Stimulated activated CD4-positive, alpha-beta T cell treated with anti-CD3 and anti-CD28 coated beads, Interleukin-4, amount 100 ng/mL, for 4 hours (primary cell): ENCODE measurements at places on chromosomes 1 and 21.
A peak's percentile ranks its signal among the peaks of the same experiment; 100 is the strongest.

DNA sequence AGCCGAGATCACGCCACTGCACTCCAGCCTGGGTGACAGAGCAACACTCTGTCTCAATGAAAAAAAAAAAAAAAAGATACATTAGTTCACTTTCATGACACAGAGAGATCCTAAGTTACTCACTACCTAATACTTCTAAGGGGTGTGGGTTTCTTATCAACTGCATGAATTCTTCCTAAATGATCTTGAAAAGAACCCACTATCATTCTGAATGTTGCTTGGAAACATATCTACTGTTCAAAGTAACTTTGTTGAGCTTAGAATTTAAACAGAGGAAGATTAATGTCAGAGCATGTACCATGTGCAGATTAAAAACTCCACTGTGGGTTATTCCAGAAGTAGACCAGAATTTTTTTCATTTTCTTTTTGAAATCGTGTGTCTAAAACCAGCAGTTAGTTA, 241.5 kb downstream of the LTN1 start:
- DNase-seq = no peak

GRCh38 chr1:18211764-18212163, 104.2 kb downstream of the IGSF21 start:
- no peak for DNase-seq

- DNase-seq = no peak
Measured at GRCh38 chr1:204174958-204175357, 8.8 kb upstream of the REN start.

- DNase-seq = no peak
Measured at GRCh38 chr1:9126511-9126910, 2.4 kb downstream of the GPR157 start.

GRCh38 chr1:114310695-114311271, 157.1 kb upstream of the SYT6 start:
- DNase-seq = no peak

GRCh38 chr1:201138311-201138840, 11.4 kb upstream of the ASCL5 start:
- no peak for DNase-seq

- DNase-seq = no peak
Measured at GRCh38 chr1:186282466-186282865, 92.6 kb downstream of the TPR start.

- DNase-seq = no peak
Measured at GRCh38 chr21:35811191-35811806, 249.0 kb downstream of the SETD4 start.

DNA sequence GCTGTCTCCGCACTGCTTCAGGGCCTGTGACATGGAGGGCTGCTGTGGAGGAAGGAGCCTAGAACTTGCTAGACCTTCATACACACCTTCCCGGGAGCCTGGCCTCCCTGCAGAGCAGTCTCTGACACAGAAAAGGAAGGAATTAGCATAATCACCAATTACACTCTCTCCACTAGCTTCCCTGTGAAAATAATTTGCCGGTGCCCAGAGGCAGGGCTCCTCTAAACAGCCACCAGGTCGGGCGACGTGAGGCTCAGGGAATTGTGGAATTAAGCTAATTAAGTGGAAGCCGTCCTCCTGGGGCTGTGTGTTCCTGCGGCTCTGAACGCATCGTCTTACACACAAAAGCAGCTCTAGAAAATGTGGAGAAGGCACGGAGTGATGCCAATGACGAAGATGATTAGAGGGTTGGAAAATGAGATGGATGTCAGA, 82.6 kb downstream of the NENF start:
- DNase-seq = no peak

- DNase-seq = no peak
Measured at GRCh38 chr1:110484801-110485200, 33.9 kb downstream of the PROK1 start.

DNA sequence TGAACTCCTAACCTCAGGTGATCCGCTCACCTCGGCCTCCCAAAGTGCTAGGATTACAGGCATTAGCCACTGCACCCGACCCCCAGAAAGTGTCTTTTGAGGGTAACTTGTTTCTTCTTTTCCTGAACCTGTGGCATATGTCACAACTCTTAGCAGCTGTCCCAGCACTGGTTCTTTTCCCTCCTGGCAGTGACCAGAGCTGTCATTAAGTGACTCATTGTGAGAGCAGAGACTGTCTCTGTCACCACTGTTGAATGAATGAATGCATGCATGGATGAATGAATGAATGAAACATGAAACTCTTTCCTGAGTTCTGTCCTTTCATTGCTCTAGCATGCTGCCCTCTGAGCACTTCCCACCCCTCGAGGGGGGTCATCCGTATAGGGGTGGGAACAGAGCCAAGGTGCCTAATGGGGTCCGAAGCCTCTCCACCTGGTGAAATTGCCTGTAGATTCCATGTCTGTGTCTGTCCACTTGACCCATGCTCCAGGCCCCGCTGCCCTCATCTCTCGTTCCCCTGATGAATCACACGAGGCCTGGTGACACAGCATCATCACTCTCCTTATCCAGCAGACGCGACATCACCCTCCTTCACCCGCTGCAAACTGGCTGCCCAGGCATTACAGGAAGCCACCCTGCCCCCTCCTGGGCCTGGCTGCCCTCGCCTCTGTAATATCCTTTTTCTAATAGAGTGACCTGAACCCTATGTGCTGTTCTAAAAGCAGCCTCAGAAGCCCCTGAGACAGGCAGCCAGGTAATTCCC, 75.0 kb downstream of the IGSF21 start:
- DNase-seq = no peak

DNA sequence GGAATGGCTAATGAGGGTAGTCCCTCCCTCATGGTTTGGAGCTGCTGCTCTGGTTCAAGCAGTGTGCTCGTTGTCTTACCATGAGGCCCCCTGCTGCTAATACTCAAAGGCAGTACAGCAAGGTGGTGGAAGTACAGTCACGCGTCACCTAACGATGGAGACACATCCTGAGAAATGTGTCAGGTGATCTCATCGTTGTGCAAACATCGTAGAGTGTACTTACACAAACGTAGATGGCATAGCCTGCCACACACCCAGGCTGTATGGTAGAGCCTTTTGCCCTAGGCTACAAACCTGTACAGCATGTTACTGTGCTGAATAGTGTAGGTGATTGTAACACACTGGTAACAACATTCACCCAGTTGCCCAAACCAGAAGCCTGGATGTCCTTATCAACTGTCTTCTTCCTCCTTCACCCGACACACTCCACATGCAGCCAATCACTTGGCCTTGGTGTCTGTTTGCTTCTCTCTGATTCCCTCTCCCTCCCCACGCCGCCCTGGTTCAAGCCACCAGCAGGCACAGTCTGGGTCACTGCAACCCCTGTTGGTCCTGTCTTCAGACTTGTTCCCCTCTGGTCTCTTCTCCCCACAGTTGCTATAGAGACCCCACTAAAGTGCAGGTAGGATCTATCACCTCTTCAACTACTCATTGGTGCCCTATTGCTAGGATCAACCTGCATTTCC, 6.0 kb upstream of the KCNA2 start:
- DNase-seq = no peak

- DNase-seq = no peak
Measured at GRCh38 chr1:38328278-38329035, 281.9 kb upstream of the POU3F1 start.

GRCh38 chr21:25107708-25108107, 499.6 kb downstream of the MRPL39 start:
- no peak for DNase-seq

GRCh38 chr1:153598309-153599172, 14.4 kb downstream of the S100A16 start:
- DNase-seq = no peak

DNA sequence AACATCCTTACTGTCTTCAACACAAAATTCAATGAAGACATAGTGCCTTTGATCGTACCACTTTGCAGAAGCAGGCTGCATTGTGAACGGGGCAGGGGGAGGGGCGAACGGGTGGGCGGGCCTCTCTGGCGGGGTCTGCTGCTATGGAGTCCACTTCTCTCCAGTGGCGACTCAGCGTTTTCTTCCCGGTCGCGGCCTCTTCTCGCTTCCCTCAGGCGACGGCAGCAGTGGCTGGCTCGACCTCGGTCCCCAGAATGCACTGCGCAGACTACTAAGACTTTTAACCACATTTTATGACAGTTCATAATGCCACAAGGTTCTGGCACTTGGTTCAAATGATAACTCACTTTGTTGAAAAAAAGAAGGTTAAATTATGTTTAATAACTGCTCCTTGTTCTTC, 21.2 kb downstream of the GBP2 start:
- peak; percentile 12 for DNase-seq

DNA sequence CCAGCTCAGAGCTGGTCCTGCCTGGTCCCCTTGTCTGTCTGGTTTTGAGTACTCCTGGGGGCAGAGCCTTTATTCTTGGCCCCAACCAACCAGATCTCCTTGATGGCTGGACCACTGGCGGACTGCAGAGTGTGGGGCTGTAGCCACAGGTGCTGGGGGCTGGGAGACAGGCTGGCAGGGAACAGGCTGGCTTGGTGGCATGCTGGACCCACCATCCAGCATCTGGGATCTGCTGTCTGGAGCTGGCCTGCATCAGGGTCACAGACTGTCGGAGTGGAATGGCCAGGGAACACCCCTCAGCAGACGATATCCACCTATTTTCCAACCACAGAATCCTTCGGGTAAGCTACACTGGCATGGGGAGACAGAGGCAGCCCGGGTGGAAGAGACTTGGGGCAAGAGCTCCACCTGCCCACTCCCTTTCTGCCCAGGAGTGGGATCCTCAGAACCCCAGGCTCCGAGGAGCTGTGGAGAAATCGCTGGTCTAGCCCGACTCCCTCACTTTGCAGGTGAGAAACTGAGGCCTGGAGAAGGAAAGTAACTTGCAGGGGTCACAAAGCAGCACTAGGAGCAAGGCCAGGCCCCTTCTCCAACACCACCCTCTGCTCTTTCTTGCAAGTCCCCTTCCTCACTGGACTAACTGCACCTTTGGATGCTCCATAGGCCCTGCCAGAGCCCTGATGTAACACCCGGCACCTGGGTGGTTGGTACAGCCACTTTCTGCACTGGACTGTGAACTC, 40.6 kb downstream of the TNNT2 start:
- DNase-seq = no peak

DNA sequence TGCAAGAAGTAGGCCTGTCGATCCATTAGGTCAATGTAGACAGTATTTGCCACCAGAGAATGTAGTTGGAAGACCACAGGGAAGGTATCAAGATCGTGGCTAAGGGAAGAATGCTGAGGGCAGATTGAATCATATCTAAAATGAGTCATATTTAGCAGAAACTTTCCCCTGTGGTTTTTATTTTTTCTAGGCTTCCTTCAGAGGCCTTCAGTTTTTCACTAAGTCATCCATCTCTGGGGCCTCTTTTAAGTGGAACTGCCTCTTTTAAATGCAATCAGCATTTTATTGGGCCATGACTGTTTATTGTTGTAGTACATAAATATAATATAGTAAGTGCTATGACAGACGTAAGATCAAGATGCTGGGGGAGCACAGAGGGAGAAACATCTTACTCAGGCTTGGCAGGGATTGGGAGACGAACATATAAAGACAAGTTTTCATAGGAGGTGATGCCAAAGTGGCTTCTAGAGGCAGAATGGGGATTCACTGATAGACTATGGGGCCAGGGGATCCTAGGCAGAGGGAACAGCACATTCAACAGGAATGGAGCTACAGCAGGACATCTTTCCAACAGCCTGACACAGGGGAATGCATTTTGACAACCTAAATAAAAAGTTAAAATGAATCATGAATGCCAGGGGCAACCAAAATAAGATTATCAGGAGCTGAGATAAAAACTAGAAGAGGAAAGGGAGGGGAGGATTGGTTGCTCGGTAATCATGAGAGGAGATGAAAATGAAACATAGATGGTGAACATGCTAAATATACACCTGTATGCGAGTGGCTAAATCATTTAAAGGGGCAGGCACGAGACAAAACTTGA, 20.1 kb downstream of the UBE2U start:
- no peak for DNase-seq

- DNase-seq = no peak
Measured at GRCh38 chr1:94654031-94654430, 112.5 kb upstream of the F3 start.

DNA sequence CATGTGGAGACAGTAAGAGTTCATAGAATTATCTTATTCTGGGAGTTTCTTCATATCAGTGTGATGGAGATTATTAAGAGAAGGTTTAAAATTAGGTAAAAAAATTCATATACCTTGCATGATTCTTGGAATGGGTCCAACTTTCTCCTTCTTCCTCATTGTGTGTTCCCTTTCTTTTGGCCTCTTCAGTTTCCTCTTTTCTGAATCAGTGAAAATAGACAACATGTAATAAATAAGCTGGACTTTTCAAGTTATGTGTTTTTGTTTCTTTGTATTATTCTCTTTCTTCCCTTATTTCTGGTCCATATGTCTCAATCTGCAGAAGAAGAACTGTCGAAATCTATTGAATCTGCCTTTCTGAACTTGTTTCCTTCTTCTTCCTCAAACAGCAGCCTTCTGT, 30.5 kb downstream of the C4BPA start:
- no peak for DNase-seq

DNA sequence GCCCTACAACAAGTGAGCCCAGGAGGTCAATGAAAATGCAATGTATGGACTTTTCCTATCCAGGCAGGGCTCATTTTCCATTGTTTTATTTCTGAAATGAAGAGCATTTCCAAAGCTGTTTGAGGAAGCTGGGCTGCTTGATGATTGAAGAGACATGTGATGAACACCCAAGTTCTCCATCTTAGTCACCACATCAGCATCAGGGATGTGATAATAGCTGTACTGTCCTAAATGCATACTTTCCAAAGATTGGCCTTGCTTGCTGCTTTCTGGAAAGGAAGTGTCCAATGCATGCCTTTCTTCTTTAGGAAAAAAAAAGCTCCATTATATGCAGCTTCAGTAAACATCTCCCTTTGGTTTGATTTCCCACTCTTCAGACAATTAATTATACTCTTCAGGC, 425.9 kb upstream of the RUNX1 start:
- DNase-seq = no peak

GRCh38 chr1:234597894-234598293, 12.1 kb downstream of the IRF2BP2 start:
- peak; percentile 41 for DNase-seq

- DNase-seq = peak; percentile 82
Measured at GRCh38 chr21:31184459-31184858, 146.2 kb upstream of the KRTAP19-8 start.

DNA sequence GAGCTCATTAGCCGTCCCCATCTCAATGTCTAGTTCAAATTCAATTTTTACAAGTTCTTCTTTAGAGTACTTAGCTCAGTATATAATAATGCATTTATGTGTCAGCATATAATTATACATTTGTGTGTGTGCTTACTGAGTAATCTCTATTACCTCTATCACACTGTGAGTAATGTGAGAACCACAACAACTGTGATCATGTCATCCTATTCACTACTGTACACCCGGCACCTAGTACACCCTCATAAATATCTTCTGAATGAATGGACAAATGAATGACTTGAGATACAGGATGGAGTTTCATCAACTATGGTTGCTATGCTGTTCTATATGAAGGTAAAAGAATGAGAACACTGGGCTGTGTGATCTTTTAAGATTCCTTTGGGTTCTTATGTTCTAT, 124.0 kb downstream of the GPATCH2 start:
- no peak for DNase-seq

DNA sequence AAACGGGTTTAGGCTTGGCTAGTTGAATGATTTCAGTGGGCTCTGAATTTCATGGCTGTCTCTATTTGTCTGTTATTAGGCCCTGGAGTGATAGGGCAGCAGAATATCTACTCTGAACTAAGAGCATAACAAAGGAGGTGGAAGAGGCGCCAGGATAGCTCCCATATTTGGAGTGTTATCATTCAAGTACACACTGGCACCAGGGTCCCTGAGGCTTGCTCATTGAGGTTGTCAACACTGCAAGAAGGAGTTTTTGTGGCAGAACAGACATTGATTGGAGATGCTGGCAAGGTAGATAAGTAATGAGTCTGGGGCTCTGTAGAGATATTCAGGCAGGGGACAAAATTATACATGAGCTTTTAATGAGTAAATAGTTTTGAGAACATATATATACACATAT, 1748.4 kb downstream of the MRPL39 start:
- no peak for DNase-seq
